ENCODE measurements at places on chromosomes 7 and 10. TPM values are rescaled to one million over a fixed set of nuclear protein-coding genes. Genes with fewer than 3 reads are reported as not detected.

The NPFFR1 gene
- not detected for total RNA-seq

DNA sequence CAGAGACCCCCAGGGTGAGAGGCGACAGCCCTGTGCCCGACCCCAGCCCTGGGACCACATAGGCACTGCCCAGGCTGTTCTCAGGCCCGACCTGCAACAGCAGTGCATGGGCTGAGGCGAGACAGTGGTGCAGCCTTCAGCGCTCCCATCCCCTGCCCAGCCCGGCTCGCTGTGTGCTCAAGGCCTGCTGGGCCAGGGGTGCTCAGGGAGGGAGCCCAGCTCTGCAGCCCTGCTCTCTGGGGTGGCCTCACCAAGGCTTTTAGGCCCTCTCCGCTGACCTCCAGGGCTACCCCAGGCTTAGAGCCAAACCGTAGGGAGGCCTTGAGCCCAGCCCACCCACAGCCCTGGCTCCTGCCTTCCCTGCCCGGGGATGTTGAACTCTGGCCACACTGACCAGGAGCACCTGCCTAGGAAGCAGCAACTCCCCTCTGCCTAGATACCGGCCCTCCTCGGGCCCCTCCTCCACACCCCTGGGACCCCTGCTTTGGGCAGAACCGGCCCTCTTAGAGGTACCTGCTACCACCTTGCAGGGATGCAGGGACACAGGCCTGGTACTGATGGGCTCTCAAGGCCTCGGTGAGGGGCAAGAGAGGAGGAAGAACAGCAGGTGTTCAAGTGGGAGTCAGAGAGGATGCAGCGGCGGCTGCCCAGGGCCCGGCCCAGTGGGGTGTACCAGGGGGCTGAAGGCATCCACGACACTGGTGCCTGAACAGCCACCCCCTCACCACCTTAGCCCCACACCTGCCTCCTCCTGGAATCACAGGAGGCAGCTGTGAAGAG lies 231.5 kb downstream of the ELFN1 start:
- no peak for DNase-seq

GRCh38 chr10:13773043-13773442 lies 186.3 kb downstream of the PRPF18 start:
- no peak for DNase-seq

DNA sequence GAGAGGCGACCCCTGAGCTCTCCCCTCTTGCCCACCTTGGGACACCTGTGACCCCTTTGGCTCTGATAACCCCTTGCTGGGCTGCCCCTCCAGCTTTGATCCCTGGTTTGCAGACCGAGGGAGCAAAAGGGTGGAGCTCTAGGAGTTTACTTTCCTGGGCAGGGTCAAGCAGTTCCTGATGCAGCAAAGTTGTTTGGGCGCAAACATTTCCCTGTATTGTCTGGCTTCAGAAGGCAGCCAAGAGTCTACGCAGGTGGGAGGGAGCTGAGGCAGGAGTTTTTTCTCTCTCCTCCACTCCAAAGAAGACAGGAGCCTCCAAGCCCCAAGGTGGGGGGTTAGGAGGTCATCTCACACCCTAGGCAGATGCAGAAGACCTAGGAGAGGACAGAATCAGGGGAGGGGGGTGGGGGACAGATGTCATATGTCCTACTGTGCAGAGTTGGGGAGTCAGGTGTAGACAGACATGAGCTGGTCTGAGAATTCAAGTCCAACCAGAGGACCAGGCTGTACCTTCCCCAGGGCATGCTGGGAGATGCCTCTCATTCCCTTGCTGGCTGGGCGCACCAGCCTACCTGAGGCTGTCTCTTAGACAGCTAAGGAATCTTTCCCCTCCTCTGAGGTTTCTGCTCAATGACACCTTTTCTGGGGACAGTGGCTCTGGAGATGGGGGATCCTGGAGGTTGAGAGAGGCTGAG lies 20.5 kb downstream of the TMEM270 start:
- DNase-seq = no peak

GRCh38 chr7:901388-902154 lies 25.2 kb downstream of the GET4 start:
- peak; percentile 79 for DNase-seq

GRCh38 chr10:100401631-100402328 lies 54.7 kb downstream of the SCD start:
- DNase-seq = no peak

DNA sequence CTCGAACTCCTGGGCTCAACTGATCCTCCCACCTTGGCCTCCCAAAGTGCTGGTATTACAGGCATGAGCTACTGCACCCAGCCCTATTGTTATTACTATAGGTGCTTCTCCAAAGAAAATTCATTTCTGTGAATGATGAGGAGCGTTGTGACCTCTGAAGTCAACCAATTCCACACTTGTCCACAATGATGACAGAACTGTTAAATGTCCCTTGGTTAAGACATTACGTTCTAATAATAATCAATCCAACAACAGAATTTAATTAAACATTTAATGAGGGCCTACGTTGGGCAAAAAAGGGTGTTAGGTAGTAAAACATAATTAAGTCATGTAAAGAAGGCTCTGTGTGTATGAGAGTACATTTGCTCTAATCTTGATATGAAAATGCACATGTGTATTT lies 18.2 kb downstream of the POLR3A start:
- no peak for DNase-seq
